Anterior cingulate cortex (tissue), 58 donors: ENCODE measurements at places on chromosomes 1 and 21.

DNA sequence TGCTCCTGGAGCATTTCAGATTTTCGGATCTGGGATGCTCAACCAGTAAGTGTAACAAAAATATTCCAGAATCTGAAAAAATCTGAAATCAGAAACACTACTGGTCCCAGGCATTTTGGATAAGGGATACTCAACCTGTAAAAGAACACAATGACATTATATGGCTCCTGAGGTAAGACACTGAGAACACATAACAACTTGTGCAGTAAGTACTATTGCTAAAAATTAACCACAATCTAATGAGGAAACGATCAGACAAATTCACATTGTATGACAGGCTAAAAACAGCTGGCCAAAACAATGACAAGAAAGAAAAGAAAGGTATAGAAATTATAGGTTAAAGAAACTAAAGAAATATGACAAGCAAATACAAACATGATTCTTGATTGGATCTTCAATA is 54.9 kb downstream of the LTN1 start:
- DNase-seq: no peak

GRCh38 chr1:116408803-116409720 is 36.0 kb downstream of the ATP1A1 start:
- DNase-seq: no peak

DNA sequence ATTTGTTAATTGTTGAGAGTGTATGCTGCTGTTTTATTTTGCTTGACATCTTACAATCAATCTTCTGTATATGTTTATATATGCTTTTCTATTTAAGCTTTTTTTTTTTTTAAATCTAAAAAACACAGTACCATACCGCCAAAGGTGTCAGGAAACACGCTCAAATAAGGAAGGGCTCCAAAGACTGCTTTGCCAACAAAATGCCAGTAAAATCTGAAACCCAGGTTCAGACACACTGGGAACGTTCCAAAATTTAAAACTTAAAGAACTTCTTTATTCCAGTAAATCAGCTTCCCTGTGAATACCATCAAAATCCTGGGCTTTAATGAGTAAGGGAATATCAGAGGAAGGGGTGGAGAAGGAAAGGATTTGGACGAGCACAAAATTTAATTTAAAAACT is 87.3 kb downstream of the SIM2 start:
- DNase-seq: no peak

DNA sequence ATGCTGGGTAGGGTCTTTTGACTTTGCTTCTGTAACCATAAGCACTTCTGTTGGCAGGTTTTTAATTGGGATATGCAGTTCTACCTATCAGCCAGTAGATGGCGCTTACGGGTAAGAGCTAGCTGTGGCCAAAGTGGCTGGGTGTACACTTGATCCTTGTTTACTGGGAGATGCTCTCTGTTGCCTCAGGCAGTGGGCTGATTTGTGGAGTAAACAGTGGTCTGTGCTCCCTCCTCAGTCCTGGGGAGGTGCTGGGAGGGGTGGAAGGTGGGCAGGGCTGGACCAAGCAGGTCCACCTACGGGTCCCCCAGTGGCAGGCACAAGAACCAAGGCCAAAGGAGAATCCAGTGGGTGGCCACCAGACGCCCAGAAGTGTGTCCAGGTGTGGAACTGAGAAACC is 43.4 kb downstream of the RALGPS2 start:
- DNase-seq: no peak
